ENCODE measurements at places on chromosomes 5 and 9. TPM values are rescaled to one million over a fixed set of nuclear protein-coding genes. Genes with fewer than 3 reads are reported as not detected.

Gene MYOT
- total RNA-seq: 0.70 TPM

- no peak for DNase-seq
Measured at GRCh38 chr5:68002836-68003235, 212.7 kb upstream of the PIK3R1 start.

DNA sequence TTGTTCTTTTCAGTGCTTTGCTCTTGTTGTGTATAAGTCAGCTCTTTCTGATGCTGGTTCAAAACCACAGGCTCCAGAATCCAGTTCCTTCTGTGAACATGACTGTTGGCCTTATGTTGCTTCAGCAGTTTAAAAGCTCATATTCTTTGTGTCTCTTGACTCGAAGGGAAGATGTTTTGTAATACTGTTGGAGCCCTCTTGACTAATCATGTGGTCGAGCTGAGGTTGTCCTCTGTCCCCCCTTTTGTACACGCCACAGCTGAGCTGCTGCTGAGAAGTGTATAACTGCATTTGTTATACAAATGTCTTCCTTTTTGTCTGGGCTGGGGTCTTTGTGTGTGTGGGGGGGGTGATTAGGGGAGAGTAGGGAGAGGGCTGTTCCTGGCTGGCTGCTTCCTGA lies 35.8 kb downstream of the SLC36A1 start:
- no peak for DNase-seq

GRCh38 chr5:112895682-112896081 lies 26.3 kb downstream of the REEP5 start:
- DNase-seq: no peak

Gene DRD1
- total RNA-seq: 0.15 TPM

- no peak for DNase-seq
Measured at GRCh38 chr9:107016383-107016782, 153.4 kb downstream of the ZNF462 start.

GRCh38 chr9:14383294-14383693 lies 69.4 kb upstream of the NFIB start:
- DNase-seq: no peak

Gene RGS7BP
- total RNA-seq: 0.82 TPM

GRCh38 chr5:74251141-74252035 lies 389.1 kb downstream of the ENC1 start:
- no peak for DNase-seq

Gene SLC6A18
- total RNA-seq: not detected

- no peak for DNase-seq
Measured at GRCh38 chr5:115398719-115399118, 102.3 kb upstream of the CCDC112 start.

Gene EPB41L4B
- total RNA-seq: not detected

GRCh38 chr9:109238655-109239054 lies 71.6 kb upstream of the FRRS1L start:
- no peak for DNase-seq

Gene IL33
- total RNA-seq: 5.0 TPM

DNA sequence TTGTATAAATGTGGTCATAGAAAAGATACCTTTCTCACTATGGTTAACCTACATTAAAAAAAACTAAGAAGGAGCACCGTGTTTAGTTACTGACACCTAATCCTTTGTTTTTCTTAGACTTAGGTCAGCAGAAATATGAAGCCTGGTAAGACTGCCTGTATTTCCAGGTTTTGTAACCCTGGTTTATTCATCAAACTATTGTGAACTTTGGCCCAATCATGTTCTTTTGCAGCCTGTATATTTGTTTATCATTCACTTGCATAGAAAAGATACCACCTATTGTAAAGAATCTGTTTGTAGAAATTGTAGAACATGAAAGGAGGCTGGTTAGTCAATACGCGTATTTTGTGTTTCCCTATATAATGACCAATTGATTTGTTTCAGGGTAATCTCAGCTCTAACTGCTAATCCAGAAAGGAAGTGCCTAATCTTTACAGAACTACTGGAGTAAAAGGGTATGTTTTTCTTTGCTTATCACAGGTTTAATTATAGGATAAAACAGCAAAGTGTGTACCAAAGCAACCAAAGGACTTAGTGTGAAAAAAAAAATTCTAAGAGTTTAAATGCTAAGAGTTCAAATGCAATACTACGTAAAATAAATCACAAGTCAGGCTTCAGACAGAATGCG lies 103.6 kb downstream of the LURAP1L start:
- no peak for DNase-seq

DNA sequence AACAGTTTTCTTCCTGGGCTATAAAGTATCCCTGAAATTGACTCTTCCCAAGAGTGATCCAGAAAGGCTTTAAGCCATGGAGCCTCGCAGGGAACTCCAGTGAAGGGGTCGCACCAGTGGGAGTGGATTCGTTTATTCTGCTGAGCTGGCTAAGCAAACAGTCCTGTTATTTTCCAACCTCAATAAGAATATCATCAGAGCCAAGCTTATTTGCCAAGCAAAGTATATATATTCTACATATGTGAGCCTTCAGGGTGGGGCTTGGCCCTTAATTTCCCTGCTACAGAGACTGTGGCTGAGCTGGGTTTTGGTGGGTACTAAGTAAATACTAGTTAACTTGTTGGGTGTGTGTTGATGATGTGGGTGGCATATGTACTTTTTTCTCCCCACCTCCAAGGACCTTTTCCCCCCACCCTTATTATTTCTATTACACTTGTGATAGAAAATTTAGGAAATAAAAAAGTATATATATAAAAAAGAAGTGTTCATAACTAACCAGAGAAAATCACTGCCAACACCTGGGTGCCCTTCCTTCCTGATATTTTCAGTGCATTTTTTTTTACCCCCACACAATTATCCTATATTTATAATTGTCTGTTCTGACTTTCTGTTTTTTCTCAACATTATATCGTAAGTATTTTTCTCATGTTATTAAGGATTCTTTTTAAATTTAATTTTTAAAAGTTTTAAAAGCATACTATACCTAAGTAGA lies 5.3 kb downstream of the GSN start:
- no peak for DNase-seq

Gene PCDHGA12
- total RNA-seq: 5.4 TPM

DNA sequence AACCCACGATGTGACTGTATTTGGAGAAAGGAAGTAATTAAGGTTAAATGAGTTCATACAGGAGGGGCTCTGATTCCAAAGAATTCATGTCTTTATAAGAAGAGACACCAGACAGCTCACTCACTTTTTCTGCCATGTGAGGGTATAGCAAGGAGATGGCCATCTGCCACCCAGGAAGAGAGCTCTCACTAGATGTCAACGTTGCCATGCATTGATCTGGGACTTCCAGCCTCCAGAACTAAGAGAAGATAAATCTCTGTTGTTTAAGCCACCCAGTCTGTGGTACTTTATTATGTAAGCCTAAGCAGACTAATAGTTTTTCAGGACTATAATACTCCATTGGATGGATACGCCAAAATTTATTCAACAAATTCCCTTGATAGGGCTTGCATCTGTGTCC lies 89.8 kb upstream of the RAD23B start:
- no peak for DNase-seq

- DNase-seq: no peak
Measured at GRCh38 chr9:31608881-31609280, 775.6 kb upstream of the ACO1 start.

DNA sequence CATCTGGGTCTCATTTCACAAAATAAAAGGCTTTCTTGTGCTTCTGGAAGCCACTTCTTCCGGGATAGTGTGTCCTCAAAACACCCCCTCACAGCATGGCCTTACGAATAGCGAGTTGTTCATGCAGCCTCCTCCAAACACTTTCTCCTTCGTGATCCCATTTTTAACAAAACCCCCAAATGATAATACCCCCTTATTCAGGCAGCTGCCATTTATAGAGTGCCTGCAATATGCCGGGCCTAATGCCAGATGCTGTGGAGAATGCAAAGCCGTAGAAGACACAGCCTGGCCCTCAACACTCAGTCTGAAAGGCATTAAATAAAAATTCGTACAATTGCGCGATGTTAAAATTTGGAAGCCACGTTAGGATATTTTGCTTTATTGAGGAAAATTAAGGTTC lies 66.4 kb upstream of the SLC44A1 start:
- no peak for DNase-seq

DNA sequence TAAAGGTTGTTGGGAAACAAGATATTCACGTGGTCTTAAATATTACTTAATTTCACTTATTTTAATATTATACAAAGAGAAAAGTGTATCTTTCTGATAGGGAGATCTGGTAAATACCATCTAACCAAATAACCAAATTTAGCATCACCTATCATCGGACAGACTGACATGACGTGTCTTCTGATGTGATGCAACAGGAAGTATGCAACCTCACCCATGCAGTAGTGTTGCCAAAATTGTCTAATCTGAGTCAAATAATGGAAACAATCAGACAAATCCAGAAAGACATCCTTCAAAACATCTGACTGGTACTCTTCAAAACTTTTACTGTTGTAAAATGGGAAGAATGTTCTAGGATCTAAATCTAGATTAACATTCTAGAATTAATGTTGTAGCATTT lies 148.0 kb downstream of the FGF1 start:
- no peak for DNase-seq

DNA sequence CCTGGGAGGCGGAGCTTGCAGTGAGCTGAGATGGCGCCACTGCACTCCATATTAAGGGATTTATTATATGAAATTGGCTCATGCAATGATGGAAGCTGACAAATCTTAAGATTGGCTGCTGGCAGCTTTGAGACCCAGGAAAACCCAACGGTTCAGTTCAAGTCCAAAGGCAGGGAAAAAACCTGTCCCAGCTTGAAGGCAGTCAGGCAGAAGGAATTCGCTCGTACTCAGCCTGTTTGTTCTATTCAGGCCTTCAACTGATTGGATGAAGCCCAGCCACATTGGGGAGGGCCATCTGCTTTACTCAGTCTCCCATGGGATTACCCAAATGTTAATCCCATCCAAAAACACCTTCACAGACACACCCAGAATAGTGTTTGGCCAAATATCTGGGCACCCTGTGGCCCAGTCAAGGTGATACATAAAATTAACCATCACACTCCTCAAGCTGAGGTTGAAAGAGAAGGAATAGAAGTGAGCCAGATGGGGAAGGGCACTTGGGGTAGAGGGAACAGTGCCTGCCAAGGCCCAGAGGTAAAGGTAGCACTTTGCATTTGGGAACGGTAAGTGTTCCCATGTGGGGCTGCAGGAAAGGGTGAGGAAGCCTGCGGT lies 8.5 kb upstream of the ORM1 start:
- DNase-seq: peak; percentile 1

DNA sequence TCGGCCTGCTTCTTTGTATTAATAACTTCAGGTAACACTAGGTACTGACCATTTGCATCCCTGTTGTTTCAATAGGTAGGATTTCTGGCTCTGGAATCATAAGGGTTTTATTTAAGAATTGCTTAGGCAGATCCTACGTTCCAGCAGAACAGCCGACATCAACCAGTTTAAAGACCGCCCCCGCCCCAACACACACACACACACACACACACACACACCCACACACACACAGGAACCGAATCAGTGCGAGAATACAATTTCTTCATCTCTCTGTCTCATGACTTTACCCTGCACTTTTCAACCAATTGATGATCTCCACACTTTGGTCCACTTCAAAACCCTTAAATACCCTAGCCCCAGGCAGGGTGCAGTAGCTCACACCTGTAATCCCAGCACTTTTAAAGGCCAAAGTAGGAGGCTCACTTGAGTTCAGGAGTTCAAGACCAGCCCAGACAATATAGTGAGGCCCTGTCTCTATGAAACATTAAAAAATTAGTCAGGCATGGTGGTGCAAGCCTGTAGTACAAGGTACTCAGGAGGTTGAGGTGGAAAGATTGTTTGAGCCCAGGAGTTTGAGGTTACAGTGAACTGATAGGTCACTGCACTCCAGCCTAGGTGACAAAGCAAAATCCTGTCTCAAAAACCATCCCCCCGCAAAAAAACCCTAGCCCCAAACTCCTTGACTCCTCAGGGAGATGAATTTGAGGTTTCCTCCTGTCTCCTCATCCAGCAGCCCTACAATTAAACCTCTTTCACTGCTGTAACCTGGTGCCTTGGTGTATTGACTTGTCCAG lies 2.7 kb upstream of the MTMR12 start:
- DNase-seq: no peak

- DNase-seq: no peak
Measured at GRCh38 chr5:82151662-82152061, 126.5 kb downstream of the RPS23 start.

- DNase-seq: no peak
Measured at GRCh38 chr5:67963789-67964519, 251.6 kb upstream of the PIK3R1 start.

GRCh38 chr5:87184605-87185004 lies 83.1 kb upstream of the RASA1 start:
- DNase-seq: no peak

- no peak for DNase-seq
Measured at GRCh38 chr5:76626738-76627137, 3.5 kb upstream of the F2RL2 start.

DNA sequence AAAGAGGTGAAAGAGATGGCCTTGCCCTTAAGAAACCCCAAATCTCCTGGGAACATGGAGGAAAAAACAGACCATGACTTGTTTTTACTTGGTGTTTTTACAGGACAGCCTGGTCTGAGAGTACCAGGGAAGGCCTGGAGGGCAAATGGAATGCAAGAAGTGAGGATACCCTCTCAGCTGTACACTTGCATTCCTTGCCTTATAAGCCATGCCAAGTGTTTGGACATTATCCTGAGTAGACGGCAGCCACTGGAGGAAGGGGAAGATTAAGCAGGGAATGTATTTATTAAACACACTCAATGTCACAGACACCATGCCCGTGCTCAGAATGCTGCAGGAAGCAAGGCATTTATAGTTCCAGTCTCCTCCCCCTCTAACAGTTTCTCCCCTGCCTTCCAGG lies 581.4 kb downstream of the CDK5RAP2 start:
- DNase-seq: no peak

All from spleen (tissue), 13 donors.